ENCODE measurements at places on chromosomes 7 and 10. TPM values are rescaled to one million over a fixed set of nuclear protein-coding genes. Genes with fewer than 3 reads are reported as not detected.

CFAP46 gene
- total RNA-seq, result not detected

PON1 gene
- not detected for total RNA-seq

CNTNAP2 gene
- not detected for total RNA-seq

OPALIN gene
- total RNA-seq, result not detected

GPR37 gene
- 4.1 TPM for total RNA-seq

BHLHA15 gene
- not detected for total RNA-seq

DRGX gene
- total RNA-seq, result not detected

C10orf143 gene
- 1.2 TPM for total RNA-seq

SPDYE1 gene
- total RNA-seq, result not detected

TLX1 gene
- total RNA-seq, result not detected

PHKG1 gene
- not detected for total RNA-seq

GRM8 gene
- not detected for total RNA-seq

GIMAP6 gene
- 78.0 TPM for total RNA-seq

CAMK1D gene
- total RNA-seq, result 17.0 TPM

NSUN5 gene
- 14.9 TPM for total RNA-seq

MINDY4 gene
- 3.7 TPM for total RNA-seq

MSMB gene
- total RNA-seq, result not detected

CREB3L2 gene
- total RNA-seq, result 30.6 TPM

PAX4 gene
- not detected for total RNA-seq

GPR85 gene
- 0.88 TPM for total RNA-seq

SLC13A4 gene
- total RNA-seq, result not detected

All from subcutaneous adipose tissue (tissue), 4 donors.